ENCODE measurements at places on chromosomes 3 and 15.

DNA sequence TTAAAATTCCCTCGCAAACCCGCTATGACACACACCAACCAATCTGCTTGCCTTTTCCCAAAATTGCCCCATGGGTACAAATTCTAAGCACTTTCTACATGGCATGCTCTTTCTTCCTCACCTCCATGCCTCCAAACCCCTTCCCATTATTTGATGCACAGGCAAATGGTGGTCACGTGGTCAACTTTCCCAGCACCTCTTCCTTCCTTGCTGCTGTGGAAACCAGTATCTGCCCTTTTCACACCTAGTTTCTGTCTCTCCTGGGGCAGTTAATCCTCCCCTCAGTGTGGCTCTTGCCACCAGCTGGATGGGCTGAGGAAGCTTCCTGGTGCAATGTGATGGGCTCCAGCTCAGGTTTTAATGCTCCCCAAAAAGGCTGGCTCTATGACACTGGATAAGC is 38.4 kb upstream of the ST8SIA2 start:
- no peak for DNase-seq

DNA sequence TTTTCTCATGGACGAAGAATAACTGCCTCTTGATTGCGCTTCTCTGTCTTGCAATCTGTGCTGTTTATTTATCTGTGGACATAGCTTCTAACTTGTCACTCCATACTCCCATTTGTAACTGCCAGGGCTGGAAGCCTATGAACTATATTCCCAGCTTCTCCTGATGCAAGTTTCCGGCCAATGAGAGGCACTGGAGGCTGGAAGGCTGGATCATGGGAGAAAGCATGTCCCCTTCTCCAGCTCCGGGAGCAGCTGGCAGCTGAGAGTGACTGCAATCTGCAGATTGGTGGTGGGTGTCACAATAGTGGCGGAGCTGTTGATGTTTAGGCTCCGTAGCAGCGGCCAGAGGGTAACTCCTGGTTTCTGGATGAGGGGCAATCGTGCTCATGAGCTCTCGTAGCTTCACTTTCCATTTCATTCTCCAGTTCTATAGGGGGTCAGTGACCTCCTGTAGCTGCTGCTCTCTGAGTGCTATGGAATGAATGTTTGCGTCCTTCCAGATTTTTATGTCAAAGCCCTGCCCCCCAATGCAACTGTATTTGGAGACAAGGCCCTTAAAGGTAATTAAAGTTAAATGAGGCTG is 35.7 kb upstream of the PCSK6 start:
- no peak for DNase-seq

- DNase-seq, result no peak
Measured at GRCh38 chr3:58484045-58484721, 7.7 kb upstream of the KCTD6 start.

- DNase-seq, result no peak
Measured at GRCh38 chr3:148042663-148043445, 633.7 kb downstream of the ZIC1 start.

DNA sequence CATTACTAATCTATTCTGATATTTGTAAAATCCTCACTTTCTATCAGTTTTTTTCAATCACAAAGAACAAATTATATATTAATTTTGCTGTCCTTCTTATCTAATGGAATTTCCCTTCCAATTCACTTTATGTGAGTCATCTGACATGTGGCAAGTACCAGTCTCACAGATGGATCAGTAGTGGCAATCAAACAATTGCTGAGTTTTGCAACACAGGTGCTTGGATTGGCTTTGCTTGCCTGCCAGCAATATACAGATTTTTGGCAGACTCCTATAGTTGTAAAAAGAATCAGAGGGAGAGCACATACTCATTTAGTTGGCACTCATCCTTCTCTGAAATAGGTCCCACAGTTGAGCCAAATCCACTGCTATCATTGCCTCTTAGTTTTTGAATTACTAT is 83.7 kb downstream of the BCHE start:
- no peak for DNase-seq

- no peak for DNase-seq
Measured at GRCh38 chr15:86555939-86556338, 476.3 kb downstream of the AGBL1 start.

- DNase-seq, result no peak
Measured at GRCh38 chr3:131797776-131798175, 237.0 kb downstream of the CPNE4 start.

DNA sequence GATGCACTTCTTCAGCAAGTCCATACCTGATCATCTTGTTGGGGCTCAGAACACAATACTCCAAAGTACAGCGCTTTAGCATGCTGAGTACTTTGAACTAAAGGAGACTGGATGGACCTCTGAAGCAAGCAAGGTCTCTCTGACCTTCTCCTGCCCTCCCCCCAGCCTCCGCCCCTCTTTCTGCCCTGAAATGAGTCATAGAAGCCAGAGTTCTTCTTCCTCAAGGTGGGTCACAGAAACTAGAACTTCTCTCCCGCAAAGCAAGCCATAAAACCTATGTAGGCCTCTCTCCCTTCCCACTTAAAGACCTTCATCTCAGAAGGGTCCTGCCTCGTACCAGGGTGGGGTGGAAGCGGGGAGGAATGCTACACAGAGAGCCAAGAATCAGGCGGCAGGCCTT is 230.5 kb upstream of the PROK2 start:
- peak; percentile 24 for DNase-seq

DNA sequence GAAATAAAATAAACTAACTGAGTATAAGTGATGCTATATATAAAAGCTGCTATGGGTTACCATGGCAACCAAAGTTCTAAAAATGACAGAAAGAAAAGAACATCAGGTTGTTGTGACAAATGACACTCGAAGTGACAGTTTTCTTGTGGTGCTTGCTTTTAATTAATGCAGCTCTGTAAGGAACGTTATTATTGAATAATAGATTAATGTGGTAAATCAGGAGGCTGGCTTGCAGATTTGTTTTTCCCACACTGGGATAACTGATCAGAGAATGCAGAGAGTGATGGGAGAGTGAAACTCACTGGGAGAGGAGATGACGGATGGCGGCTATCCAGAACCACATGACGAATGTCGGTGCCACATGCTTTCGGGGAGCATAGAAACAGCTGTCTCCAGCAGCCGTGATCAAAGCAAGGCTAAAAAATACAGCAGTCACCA is 207.0 kb upstream of the ATP10A start:
- no peak for DNase-seq

GRCh38 chr3:128882719-128883118 is 3.3 kb downstream of the ACAD9 start:
- no peak for DNase-seq

Measured in K562 (cell line).